ENCODE measurements at places on chromosomes 4 and X.

DNA sequence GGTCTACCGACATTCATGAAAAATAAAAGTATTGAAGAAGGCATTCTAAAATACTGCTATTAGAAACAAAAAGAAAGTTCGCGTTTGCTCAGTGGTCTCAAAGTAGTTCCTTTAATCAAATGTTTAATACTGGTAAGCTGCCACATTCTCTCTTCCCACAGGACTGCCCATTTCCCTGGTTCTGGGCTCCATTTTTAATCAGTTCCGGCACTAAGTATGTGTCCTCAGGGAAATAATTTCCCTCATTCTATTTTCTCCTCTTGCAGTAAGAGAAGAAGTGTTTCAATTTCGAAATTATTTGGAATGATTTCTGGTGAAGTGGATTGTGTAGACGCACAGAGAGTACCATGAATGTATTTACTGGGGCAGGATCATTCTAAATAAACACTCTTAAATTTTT lies 17.5 kb downstream of the VCX3A start:
- no peak for DNase-seq

- DNase-seq: no peak
Measured at GRCh38 chr4:24719615-24720014, 75.8 kb upstream of the SOD3 start.

GRCh38 chrX:8191022-8191421 lies 20.0 kb upstream of the VCX2 start:
- DNase-seq: no peak

GRCh38 chr4:95742872-95743271 lies 97.0 kb upstream of the PDHA2 start:
- no peak for DNase-seq

DNA sequence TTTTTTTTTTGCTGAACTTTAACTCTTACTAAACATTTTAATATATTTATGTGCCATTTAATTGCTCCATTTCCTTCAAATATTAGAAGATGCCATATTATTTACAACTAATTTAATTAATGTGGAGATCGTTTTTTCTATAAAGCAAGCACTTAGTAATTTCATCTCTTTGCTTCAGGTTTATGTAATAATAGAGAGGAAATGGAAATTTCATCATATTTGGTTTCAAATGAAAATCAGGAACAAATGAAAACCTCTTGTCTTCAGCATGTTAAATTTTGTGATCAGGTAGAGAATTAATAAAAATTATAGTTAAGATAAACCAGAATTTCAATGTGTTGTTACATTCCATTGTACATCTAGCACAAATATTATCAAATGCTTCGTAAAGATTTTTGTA lies 120.1 kb downstream of the SYNPO2 start:
- no peak for DNase-seq

DNA sequence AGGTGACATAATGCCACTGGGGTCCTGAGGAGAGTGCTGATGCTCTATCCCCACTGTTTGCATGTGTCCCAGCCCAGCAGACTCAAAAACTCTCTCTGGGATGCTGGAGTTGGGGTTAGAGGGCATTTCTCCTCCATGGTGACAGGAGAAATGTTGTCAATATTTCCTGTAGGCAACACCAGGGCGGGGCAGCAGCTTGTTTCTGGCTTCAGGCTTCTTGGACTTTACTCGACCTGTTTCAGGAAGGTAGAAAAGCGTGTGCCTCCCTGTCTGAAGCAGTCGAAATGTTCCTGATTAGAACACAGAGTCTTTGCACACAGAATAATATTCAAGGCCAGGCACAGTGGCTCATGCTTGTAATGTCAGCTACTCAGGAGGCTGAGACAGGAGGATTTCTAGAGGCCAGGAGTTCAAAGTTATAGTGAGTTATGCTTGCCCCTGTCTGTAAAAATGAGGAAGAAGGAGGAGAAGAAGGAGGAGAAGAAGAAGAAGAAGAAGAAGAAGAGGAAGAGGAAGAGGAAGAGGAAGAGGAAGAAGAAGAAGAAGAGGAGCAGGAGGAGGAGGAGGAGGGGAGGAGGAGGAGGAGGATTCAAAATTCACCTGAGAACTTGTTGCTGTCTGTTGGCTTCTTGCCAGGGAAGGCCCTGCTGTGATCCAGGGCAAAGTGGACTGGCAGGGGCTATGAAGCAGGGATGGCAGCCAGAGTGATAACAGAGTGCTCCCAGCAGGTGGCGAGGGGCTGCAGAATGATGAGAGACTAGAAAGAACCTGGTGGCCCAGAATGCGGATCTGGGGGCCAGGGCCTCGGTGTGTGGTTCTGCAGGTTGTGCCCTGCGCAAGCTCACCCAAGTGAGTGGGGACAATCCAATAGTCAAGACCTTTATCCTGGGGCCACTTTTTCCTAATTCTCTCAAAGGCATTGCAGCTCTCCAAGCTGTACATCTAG lies 82.9 kb downstream of the RTL5 start:
- no peak for DNase-seq

DNA sequence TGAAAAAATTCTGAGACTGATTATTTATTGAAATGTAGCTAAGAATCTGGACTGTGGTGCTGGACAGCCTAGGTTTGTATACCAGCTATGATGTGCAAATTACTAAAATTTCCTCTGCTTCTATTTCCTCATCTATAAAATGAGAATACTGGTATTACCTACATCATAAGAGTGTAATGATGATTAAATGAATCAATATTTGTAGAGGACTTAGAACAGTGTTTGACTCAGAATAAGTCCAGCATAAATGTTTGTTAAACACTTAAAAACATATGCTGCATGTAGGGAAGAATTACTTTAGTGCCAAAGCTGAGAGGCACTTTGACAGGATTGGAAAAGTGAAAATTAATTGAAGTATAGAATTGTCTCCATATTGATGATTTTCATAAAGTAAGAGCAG lies 55.3 kb upstream of the TMPRSS11F start:
- no peak for DNase-seq

- DNase-seq: no peak
Measured at GRCh38 chr4:14193601-14194000, 566.1 kb upstream of the BOD1L1 start.

GRCh38 chr4:828641-829271 lies 2.8 kb upstream of the CPLX1 start:
- no peak for DNase-seq

DNA sequence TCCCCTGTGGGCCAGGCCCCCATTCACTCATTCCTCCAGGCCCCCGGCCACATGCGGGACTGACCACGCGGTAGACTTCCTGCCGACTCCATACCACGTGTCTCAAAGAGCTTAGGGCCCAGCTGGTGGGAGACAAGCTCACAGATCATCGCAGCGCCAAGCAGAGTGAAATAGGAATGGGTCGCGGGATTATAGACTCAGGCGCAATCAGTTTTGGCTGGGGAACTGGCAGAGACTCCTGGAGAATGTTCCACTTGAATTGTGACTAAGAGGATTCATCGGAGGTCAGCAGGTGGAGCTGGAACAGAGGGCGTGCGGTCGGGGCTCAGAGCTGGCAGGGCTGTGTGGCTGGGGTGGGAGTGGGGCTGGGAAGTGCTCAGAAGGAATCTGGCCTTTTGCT lies 15.6 kb downstream of the ATP2B3 start:
- no peak for DNase-seq

DNA sequence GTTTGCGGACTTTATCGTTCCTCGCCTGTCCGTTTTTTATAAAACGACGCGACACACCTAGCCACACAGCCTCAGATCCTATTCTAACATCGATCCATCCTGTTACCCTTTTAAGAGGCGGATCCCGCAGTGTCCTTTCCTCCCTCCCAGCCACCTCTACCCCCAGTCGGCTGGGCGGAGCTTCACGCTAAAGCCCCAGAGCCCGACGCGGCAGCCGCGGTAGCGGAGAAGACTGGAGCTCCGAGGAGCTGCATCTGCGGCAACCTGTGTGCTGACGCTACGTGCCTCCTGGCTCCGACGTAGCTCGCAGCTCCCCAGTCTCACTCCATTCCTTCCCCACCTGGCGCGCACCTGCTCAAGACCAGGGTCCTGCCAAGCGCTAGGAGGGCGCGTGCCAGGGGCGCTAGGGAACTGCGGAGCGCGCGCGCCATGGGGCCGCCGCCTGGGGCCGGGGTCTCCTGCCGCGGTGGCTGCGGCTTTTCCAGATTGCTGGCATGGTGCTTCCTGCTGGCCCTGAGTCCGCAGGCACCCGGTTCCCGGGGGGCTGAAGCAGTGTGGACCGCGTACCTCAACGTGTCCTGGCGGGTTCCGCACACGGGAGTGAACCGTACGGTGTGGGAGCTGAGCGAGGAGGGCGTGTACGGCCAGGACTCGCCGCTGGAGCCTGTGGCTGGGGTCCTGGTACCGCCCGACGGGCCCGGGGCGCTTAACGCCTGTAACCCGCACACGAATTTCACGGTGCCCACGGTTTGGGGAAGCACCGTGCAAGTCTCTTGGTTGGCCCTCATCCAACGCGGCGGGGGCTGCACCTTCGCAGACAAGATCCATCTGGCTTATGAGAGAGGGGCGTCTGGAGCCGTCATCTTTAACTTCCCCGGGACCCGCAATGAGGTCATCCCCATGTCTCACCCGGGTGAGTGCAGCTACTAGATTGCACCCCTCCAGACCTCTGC lies at the start of gene RNF128:
Gene RNF128, plus strand, starts transcription at position 217 of the 953 bp plus-strand sequence. Its CDS starts 213 bp downstream, at position 430.
- DNase-seq: peak; percentile 11

DNA sequence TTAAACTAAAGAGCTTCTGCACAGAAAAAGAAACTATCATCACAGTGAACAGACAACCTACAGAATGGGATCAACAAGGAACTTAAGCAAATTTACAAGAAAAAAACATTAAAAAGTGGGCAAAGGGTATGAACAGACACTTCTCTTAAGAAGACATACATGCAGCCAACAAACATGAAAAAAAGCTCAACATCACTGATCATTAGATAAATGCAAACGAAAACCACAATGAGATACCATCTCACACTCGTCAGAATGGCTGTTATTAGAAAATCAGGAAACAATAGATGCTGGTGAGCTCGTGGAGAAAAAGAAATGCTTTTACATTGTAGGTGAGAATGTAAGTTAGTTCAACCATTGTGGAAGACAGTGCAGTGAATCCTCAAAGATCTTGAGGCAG lies 27.8 kb downstream of the PAPSS1 start:
- no peak for DNase-seq

GRCh38 chrX:106621836-106622235 lies 10.1 kb downstream of the RADX start:
- DNase-seq: no peak

DNA sequence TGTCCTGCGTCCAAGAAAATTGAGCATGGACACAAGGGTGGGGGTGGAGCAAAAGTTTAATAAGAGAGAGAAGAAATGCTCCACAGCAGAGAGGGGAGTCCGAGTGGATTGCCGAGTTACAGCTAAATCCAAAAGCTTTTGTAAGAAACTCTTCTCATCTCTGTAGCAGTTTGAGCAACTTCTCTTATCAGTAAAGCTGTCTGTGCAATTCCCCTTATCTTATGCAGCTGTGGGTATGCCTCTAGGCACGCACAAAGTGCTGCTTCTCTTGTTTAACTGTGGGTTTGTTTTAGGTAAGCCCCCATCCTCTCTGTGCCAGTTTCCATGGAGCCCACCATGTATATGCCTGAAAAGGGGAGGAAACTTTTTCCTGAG lies 44.8 kb downstream of the HMGB2 start:
- no peak for DNase-seq

Measured in activated naive CD4-positive, alpha-beta T cell treated with Interleukin-2 at 50 U/mL for 16 hours (primary cell).